ENCODE measurements at places on chromosomes 16 and 17.

DNA sequence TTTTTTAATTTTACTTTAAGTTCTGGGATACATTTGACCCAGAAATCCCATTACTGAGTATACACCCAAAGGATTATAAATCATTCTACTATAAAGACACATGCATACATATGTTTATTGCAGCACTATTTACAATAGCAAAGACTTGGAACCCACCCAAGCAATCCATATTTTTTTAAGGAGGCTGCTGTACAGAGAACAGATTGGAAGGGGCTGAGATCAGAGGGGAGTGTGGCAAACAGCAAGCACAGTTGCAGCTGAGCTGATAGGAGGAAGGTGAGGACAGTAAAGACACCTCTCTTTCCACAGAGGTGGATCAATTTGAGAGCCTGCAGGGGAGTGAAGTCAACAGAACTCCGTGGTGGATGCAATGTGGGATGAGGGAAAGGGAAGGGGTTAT is 10.2 kb upstream of the TMEM238L start:
- no peak for DNase-seq

GRCh38 chr16:57306676-57307341 is 22.3 kb upstream of the PLLP start:
- DNase-seq = no peak

DNA sequence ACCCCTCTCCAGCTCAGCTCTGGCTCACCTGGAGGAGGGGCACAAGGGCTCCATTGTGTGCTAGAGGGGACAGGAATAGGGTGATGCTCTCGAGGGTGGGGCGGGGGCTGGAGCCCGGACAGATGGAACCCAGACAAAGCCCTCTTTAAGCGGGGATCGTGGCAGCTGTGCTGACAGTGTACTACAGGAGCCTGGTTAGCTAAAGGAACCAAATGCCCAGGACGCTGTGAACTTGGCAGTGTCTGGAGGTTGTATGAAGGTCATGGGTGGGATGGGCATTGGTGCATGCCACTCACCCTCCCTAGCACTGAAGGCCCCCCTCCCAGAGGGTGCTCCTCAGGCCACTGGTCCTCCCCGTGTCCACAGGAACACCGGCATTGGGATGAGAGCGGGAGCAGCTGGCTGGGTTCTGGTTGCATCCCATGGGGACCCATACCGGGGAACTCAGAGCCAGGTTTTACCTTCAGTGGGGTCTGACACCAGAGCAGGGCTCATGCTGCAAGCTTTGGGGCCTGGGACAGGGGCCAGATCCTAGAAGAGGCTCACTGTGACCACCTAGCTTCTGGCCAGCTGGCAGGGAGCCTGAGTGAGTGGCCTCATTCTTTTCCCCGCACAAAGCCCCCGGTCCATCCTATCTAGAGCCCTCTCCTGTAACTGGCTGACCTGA is 11.9 kb downstream of the KIF19 start:
- DNase-seq = no peak

- peak; percentile 56 for DNase-seq
Measured at GRCh38 chr17:45098869-45099616, 33.3 kb downstream of the PLCD3 start.

- DNase-seq = no peak
Measured at GRCh38 chr16:76235025-76235424, 42.2 kb upstream of the CNTNAP4 start.

GRCh38 chr16:62033065-62033464 is 3.2 kb downstream of the CDH8 start:
- DNase-seq = no peak

- no peak for DNase-seq
Measured at GRCh38 chr16:27377666-27378485, 24.1 kb upstream of the IL21R start.

GRCh38 chr17:17866897-17867296 is 30.1 kb upstream of the SREBF1 start:
- no peak for DNase-seq

All from stimulated activated CD8-positive, alpha-beta memory T cell treated with anti-CD3 and anti-CD28 coated beads, Interleukin-15, amount 100 ng/mL, for 1 hour (primary cell).